Tibial nerve (tissue), 4 donors: ENCODE measurements at places on chromosomes 12 and 14.

GRCh38 chr12:5064913-5065490, 21.3 kb downstream of the KCNA5 start:
- no peaks in the 10 kb centered on the region for H3K27me3 ChIP-seq
- H3K4me1 ChIP-seq: no peaks in the 10 kb centered on the region
- H3K4me3 ChIP-seq: no peak overlapping the region
- no peak overlapping the region for H3K27ac ChIP-seq

DNA sequence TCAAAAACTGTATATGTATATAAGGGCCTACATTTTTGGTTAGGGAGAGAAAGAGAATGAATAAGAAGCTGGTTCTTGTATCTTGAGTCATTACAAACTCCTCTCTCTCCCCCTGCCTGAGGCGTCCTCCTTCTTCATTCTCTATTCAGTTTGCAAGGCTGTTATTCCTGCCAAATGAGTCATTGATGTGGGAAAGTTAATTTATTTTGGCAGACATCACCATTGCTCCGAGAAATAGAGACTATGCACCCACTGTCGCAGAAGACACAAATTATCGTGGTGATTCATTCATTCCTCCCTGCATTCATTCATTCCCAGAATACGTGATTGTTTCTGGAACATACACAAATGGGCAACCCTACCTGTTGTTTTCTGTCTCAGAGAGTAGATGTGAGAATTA, 112.5 kb upstream of the MED13L start:
- H3K4me3 ChIP-seq: no peak overlapping the region
- peaks cover 6% of the 10 kb centered on the region for H3K4me1 ChIP-seq
- H3K27me3 ChIP-seq: no peaks in the 10 kb centered on the region
- H3K36me3 ChIP-seq: no peaks in the 10 kb centered on the region
- DNase-seq: no peak

DNA sequence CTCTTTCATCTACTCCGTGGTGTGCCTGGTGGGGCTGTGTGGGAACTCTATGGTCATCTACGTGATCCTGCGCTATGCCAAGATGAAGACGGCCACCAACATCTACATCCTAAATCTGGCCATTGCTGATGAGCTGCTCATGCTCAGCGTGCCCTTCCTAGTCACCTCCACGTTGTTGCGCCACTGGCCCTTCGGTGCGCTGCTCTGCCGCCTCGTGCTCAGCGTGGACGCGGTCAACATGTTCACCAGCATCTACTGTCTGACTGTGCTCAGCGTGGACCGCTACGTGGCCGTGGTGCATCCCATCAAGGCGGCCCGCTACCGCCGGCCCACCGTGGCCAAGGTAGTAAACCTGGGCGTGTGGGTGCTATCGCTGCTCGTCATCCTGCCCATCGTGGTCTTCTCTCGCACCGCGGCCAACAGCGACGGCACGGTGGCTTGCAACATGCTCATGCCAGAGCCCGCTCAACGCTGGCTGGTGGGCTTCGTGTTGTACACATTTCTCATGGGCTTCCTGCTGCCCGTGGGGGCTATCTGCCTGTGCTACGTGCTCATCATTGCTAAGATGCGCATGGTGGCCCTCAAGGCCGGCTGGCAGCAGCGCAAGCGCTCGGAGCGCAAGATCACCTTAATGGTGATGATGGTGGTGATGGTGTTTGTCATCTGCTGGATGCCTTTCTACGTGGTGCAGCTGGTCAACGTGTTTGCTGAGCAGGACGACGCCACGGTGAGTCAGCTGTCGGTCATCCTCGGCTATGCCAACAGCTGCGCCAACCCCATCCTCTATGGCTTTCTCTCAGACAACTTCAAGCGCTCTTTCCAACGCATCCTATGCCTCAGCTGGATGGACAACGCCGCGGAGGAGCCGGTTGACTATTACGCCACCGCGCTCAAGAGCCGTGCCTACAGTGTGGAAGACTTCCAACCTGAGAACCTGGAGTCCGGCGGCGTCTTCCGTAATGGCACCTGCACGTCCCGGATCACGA, 2.2 kb downstream of the SSTR1 start:
- H3K27ac ChIP-seq: no peak overlapping the region
- H3K36me3 ChIP-seq: no peaks in the 10 kb centered on the region
- H3K4me3 ChIP-seq: peak overlapping the region; percentile 13
- no peak for DNase-seq
- peaks cover 12% of the 10 kb centered on the region for H3K4me1 ChIP-seq

GRCh38 chr14:43204816-43205215, 1302.3 kb downstream of the FSCB start:
- no peak overlapping the region for H3K4me3 ChIP-seq
- no peak overlapping the region for H3K27ac ChIP-seq
- H3K36me3 ChIP-seq: no peaks in the 10 kb centered on the region
- DNase-seq: no peak
- no peaks in the 10 kb centered on the region for H3K4me1 ChIP-seq
- no peaks in the 10 kb centered on the region for H3K27me3 ChIP-seq

DNA sequence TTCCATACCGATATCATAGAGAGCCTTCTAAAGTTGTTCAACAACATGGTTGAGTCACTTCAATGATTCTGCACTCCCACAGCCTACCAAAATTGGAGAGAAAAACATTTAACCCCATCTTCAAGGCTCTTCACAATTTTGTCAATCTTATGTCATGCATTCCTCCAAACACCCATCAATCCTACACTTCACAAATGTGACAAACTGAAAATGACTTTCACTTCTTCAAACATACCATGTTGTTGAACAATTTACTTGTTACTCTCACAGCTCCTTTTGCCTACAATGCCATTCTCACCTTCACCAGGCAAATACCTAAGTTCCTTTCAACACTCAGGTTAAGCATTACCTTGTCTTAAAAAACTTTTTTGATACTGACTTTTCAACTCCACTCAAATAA, 88.0 kb downstream of the OSBPL8 start:
- H3K27me3 ChIP-seq: no peaks in the 10 kb centered on the region
- peaks cover 5% of the 10 kb centered on the region for H3K4me1 ChIP-seq
- H3K27ac ChIP-seq: no peak overlapping the region
- DNase-seq: no peak

DNA sequence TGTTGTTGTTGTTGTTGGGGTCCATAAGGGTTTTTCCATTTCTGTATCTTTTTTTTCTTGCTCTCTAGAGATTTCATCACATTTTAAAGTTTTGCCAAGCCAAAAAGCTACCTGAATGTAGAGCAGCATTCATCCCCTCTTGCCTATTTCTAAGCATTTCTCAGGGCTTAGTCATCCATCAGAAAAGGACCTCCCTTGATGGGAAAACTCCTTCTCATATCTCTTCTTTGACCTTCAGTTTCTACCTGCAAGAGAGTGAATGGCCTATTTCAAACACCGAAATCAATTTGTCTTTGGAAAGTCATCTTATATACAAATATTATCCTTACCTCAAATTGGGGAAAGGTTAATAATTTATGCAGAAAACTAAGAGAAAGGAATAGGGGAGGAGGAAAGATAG, 4.5 kb downstream of the MYBPC1 start:
- no peak overlapping the region for H3K27ac ChIP-seq
- DNase-seq: no peak
- no peaks in the 10 kb centered on the region for H3K27me3 ChIP-seq

- H3K36me3 ChIP-seq: no peaks in the 10 kb centered on the region
- peak overlapping the region; percentile 19 for H3K27ac ChIP-seq
- peak; percentile 19 for DNase-seq
- no peak overlapping the region for H3K4me3 ChIP-seq
- no peaks in the 10 kb centered on the region for H3K4me1 ChIP-seq
- H3K27me3 ChIP-seq: no peaks in the 10 kb centered on the region
Measured at GRCh38 chr14:50363714-50364111, 33.0 kb downstream of the CDKL1 start.

GRCh38 chr14:101022916-101023435, 119.5 kb upstream of the RTL1 start:
- no peaks in the 10 kb centered on the region for H3K4me1 ChIP-seq
- no peaks in the 10 kb centered on the region for H3K36me3 ChIP-seq
- H3K4me3 ChIP-seq: no peak overlapping the region
- H3K27me3 ChIP-seq: no peaks in the 10 kb centered on the region

DNA sequence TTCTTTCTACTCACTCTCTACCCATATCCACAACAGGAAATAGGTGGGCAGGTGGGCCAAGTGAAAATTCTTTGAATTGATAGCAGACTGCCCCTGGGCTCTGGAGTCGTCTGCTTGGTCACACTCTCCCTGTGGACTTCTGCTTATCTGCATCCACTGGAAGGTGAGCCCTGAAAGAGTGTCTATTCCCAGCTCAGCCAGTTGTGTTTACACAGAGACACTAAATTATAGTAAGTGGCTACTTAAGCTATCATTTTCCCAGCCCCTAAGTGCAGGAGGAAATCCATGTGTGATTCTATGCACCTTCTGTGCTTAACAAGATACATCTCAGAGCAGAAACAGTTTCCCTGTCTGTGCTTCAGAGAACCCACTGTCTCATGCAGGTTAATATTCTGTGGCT, 338.4 kb downstream of the FUT8 start:
- no peaks in the 10 kb centered on the region for H3K36me3 ChIP-seq
- no peak overlapping the region for H3K27ac ChIP-seq
- H3K4me3 ChIP-seq: no peak overlapping the region
- no peaks in the 10 kb centered on the region for H3K27me3 ChIP-seq
- DNase-seq: no peak

GRCh38 chr12:38695057-38695456, 210.3 kb downstream of the CPNE8 start:
- no peak overlapping the region for H3K27ac ChIP-seq
- H3K4me3 ChIP-seq: no peak overlapping the region
- no peak for DNase-seq
- no peaks in the 10 kb centered on the region for H3K36me3 ChIP-seq
- H3K27me3 ChIP-seq: no peaks in the 10 kb centered on the region
